T47D (cell line): ENCODE measurements at places on chromosomes 1 and 21.

GRCh38 chr1:47999097-47999496 lies 1.9 kb upstream of the TRABD2B start:
- DNase-seq: no peak

GRCh38 chr1:115240297-115240696 lies 97.8 kb downstream of the NGF start:
- DNase-seq: no peak

DNA sequence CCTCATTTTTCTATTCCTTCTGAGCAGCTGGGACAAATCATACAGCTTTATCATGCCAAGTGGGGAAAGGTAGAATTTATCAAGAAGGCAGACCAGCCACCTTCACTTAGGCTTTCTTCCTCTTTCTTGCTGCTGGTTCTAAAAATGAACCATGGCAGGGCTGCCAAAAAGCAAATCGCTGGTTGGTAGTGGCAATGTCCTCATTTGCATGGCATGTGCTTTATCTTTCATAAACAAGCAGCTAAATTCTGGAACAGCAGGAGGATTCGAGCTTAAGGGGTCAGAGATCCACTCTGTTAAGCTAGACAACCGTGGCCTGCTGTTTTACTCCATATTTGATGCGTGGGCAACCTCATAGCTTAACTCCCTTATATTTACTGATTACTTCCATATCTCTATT lies 91.3 kb downstream of the RPE65 start:
- DNase-seq: no peak

DNA sequence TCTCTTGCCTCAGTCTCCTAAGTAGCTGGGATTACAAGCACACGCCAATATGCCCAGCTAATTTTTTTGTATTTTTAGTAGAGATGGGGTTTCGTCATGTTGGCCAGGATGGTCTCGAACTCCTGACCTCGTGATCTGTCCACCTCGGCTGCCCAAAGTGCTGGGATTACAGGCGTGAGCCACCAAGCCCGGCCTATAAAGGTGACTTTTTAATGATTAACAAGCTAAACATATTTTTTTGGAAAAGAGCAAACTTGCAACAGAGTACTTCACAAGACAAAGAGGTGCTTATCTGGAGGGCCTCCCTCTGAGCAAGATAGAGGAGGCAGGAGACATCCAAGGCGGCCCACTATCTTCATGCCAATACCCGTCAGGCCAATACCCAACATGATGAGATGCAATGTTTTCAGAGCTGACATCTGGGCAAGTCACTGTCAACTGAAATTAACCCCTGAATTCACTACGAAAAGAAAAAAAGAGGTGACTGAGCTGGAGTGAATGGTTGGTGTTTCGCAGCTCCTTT lies 10.5 kb downstream of the BCAR3 start:
- no peak for DNase-seq

- DNase-seq: no peak
Observed at GRCh38 chr1:60510162-60510561, 436.6 kb upstream of the C1orf87 start.
